ENCODE measurements at places on chromosomes 12 and 14.

DNA sequence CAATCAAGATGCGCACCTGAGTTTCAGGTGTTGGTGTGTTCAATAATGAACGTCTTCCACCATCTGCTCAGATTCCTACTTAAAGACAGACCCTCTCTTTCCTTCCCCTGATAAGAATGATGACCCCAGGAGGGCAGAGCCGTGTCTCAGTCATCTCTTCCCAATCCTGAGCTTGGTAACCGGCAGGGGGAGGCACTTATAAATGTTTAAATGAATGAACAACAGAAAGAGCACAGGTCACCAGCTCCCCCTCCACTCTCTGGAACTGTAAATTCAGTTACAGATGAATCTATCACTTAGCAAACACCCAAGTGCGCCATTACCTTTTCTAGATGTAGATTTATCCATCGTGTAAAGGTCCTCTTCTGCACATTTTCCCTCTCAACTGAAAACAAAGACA is 72.4 kb upstream of the DICER1 start:
- no peak overlapping the region for H3K4me3 ChIP-seq
- no peak overlapping the region for H3K27ac ChIP-seq
- no peaks in the 10 kb centered on the region for H3K36me3 ChIP-seq
- no peaks in the 10 kb centered on the region for H3K27me3 ChIP-seq
- DNase-seq: no peak

DNA sequence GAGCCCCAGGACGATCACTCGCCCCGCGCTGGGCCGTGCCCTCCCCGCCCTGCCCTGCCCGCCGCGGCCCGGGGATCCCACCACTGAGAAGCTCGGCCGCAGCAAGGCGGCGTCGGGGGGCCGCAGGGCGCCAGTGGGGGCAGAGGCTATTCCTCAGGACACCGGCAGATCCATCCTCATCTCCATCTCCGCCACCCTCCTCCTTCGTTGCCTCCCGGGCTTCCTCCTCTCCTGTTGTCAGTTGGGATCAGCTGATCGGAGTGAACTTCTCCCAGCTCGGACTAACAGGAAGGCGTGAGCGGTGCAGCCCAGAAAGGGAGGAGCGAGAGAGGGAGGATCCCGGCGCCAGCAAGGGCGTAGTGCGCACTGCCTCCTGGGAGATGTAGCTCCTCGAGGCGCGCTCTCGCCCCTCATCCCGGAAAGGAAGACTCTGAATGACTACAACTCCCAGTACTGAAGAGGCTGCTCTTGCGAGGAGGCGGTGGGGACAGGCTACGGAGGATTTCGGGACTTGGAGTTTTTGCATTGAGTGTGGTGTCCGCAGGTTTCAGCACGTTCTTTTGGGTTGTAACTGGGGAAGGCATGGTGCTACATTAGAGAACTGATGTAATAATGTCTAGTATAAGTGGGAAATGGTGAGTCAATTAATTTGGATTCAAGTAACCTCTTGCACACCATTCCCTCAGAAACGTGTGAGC is at the start of gene ZFYVE1:
TSS of gene ZFYVE1 (minus strand) at position 262 of the 698 bp plus-strand sequence. CDS start 2,598 bp downstream, outside the sequence.
- H3K36me3 ChIP-seq: no peaks in the 10 kb centered on the region
- peak within 1 kb of the TSS; percentile 74 for H3K4me3 ChIP-seq
- no peaks in the 10 kb centered on the region for H3K27me3 ChIP-seq
- peak; percentile 96 for DNase-seq
- peaks cover 7% of the 10 kb centered on the region for H3K4me1 ChIP-seq

GRCh38 chr12:96493106-96493505 is 3.7 kb downstream of the CFAP54 start:
- no peaks in the 10 kb centered on the region for H3K27me3 ChIP-seq
- no peak overlapping the region for H3K4me3 ChIP-seq
- H3K36me3 ChIP-seq: no peaks in the 10 kb centered on the region
- no peak overlapping the region for H3K27ac ChIP-seq
- no peak for DNase-seq

DNA sequence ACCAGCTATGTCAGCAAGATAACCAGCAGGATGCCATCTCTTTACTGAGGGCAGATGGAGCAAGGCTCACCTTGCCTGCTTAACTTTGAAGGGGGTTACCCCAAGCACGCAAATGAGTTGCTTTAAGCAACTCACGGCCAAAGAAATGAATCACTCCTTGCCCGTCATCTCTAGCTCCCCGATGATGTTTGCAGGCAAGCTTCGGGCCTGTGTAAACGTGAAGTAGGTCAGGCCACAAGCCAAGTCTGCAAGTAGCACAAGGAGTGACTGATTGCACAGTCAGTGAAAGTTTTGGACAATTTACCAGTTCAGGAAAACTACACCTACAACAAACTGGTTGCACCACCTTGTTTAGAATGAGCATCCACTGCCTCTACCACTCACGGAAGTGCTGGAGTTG is 699.7 kb upstream of the TBX3 start:
- DNase-seq: no peak
- no peaks in the 10 kb centered on the region for H3K4me1 ChIP-seq
- no peaks in the 10 kb centered on the region for H3K27me3 ChIP-seq
- no peaks in the 10 kb centered on the region for H3K36me3 ChIP-seq
- no peak overlapping the region for H3K4me3 ChIP-seq

DNA sequence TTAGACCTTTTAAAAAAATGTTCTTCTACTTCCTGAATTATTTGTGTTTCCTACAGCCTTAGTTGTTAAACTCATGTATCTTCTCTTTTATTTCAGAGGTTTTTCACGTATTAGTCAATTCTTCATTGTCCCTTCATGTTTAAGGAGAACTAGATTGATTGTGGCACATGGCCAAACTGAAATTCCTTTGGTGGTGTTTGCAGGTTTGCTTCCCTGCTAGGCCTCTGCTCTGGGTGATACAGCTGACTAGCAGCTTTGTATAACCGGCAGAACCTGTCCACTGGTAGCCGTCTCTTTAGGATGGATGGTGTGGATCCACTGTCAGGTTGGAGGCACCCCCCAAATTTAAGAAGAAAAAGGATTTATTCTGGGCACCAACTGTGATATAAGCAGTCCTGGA is 262.1 kb downstream of the FBXL14 start:
- no peak overlapping the region for H3K4me3 ChIP-seq
- DNase-seq: peak; percentile 24
- H3K36me3 ChIP-seq: no peaks in the 10 kb centered on the region
- H3K4me1 ChIP-seq: peaks cover 11% of the 10 kb centered on the region
- H3K27ac ChIP-seq: no peak overlapping the region
- no peaks in the 10 kb centered on the region for H3K27me3 ChIP-seq

- no peak overlapping the region for H3K27ac ChIP-seq
- H3K27me3 ChIP-seq: no peaks in the 10 kb centered on the region
- DNase-seq: no peak
- H3K4me3 ChIP-seq: no peak overlapping the region
- no peaks in the 10 kb centered on the region for H3K36me3 ChIP-seq
- peaks cover 34% of the 10 kb centered on the region for H3K4me1 ChIP-seq
These were observed 29.3 kb upstream of the LGALS3 start for GRCh38 chr14:55099756-55100155.
